ENCODE measurements at places on chromosomes 2 and 18.

DNA sequence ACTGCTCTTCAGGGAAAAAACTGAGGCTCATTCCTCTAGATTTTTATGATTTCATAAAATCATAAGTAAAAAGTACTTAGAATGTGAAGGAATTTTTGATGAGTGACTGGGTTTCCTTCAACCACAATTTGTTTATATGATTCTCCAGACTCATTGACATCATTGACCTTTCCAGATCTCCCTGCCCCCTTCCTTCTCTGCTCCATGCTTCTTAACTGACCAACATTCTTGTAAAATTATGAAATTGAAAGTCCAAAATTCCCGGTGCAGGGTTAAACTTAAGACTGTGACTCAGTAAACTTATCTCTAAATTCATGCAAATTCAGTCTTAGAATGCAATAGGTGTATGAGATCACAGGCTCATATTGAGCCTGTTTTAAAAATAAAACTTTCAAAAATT lies 648.9 kb downstream of the TDRD15 start:
- DNase-seq, result no peak

GRCh38 chr2:205996161-205996560 lies 89.8 kb downstream of the INO80D start:
- no peak for DNase-seq

GRCh38 chr2:207088276-207088675 lies 77.5 kb downstream of the KLF7 start:
- DNase-seq, result no peak

- no peak for DNase-seq
These were observed 37.5 kb upstream of the ACSL3 start for GRCh38 chr2:222823183-222823930.

GRCh38 chr2:135299658-135300244 lies 231.3 kb downstream of the ZRANB3 start:
- no peak for DNase-seq

- no peak for DNase-seq
These were observed 37.0 kb downstream of the MARCHF4 start for GRCh38 chr2:216335252-216335651.

- DNase-seq, result no peak
These were observed 211.9 kb downstream of the RBM43 start for GRCh38 chr2:151049746-151050145.

GRCh38 chr2:131030478-131030971 lies 62.7 kb downstream of the FAM168B start:
- DNase-seq, result no peak

DNA sequence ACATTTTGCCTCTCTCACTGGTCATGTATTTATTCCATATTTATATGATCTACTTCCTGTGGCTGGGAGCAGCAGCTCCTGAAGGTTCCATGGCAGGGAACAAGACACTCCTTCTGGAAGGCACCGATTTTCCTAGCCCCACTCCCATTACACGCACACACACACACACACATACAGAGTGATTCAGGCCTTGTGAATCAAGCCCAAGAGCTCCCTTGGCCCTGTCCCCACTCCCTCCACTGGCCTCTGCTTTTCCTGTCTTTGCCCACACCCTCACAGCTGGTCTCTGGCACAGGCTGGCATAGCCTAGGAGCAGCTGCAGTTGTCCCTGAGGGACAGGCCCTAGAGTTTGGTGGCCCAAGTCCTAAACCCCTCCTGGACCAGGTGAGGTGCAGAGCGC lies 201.7 kb downstream of the NAPG start:
- DNase-seq, result no peak

GRCh38 chr2:121002597-121002996 lies 266.9 kb downstream of the GLI2 start:
- DNase-seq, result no peak

DNA sequence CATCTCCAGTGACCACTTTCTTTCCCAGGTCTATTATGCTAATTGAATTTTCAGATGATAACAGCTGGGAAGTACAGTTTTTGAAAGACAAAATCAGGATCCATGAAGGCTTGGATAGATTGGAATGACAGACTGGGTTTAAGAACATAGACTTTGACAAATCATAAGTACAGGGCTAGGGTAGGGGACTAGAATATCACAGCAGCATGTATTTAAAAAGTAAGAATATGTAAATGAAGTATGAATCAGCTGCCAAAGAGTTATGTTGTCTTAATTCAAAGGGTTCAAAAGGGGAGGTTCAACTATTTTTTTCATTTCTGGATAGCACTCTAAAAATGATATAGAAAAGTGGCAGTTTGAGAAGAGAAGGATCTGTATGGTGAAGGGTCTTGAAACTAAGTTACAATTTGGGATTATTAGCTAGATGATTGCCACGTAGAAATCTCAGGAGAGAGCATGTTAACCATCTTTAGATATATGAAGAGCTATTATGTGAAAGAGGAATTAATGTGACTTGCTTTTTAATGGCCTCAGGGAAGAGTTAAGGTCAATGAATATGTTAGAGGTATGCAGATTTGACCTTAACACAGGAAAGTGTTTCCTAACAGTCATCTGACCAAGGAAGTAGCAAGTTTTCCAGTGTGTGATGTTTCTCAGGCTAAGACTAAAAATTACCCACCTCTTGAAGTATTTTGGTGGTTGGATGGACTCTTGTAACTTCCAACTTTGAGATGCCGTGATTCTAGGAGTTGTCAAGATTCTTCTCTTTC lies 81.7 kb downstream of the TMEM185B start:
- DNase-seq, result no peak

DNA sequence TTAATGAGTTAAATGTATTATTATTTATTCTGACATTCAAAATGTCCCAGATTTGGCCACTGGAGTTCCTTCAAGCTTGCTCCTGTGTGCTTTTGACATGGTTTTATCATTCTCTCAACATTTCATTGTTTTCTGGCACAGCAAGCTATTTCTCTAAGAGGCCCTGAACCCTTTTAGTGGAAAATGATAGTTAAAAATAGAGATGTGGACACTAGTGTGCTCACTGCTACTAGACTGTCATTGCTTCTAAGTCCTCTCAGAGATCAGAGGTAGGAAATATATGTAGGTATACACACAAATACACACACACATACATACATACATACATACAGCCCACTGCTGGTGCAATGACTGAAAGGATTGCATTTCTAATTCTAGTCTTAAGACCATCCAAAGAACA lies 25.5 kb downstream of the WDPCP start:
- DNase-seq, result no peak

DNA sequence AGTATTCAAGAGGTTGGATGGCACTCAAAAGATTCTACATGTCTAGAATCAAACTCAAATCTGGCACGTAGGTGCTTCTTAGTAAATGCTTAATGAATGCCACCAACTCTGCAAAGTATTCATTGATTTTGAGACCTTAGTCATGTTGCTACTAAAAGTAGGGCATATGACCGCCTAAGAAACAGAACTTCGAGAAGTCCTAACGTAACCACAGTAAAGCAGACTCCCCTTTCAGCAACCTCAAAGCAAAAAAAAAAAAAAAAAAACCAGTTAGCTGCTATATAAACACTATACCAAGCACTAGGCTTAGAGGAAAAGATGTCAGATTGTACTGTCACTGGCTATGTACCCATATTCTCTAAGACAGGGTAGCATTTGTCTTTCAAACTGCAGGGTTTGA lies 33.9 kb downstream of the PTCD3 start:
- DNase-seq, result no peak

DNA sequence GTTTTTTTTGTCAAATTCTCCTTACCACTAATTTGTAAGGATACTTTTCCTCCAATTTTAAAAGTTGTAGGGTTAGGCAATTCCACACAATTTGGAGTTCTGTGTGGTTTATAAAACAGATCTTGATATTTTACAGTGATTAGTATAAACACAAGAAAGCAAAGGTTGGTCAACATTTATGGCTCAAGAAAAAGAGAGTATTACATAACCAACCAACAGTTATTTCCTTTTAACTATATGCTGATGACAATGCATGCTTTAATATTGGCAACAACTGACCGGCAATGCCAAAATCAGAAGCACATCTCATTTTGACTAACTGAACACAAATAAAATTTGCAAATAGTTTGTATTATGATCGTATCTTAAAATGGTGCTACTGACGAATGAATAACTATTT lies 137.2 kb downstream of the CDH2 start:
- no peak for DNase-seq

- DNase-seq, result no peak
These were observed 320.7 kb downstream of the SLC8A1 start for GRCh38 chr2:40131081-40131704.

DNA sequence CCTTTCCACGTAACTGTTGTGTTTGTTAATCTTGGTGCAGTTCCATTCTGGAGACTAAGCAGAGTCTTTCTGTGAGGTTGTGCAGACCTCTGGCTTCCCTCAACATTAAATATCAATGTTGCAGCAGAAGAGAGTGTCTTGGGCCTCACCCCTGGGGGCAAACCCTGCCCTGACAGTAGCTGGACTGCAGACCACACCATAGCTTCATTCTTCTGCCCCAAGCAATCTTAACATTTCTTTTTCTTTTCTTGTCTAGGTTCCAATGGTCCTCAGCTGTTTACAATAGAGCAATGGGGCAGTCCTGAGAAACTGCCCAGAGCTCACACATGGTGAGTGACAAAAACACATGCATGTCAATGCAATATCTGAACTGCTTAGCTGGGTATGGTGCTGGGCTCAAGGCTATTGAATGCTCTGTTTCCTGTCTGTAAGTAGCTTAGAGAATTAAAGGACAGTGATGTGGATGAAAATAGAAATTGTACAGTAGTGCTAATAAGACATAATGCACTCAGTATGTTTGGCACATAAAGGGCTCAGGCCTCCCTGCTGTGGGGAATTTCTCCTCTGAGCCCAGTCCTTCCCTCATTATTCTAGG lies 237.6 kb downstream of the ALPK2 start:
- DNase-seq, result no peak

DNA sequence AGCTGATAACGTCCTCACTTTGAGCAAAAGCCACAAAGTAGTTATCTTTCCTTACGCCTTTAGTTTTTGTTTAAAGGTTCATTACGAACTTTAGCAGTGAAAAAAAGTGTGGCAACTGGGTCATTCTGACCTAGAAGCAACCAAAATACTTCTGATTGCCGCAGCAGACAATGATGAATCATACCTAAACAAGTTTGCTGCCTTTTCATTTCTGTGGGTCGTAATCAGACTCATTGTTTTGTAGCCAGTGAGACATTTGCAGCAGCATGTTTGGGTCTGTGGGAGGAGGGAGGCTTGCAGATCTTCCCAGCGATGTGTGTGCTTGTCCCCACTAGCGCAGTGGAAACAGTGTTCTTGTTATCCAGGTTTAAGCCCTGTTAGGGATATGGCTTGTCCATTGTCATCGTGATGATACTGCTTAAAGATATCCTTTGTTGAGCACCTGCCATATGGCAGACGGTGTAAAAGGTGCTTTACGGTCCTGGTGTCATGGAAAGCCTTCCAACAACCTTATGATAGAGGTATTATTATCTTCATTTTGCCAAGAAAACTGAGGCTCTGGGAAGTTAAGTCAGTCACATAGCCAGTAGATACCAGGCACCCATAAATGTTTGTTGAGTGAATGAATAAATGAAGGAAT lies 1.3 kb upstream of the GREB1 start:
- no peak for DNase-seq

- no peak for DNase-seq
These were observed 50.4 kb downstream of the C1QL2 start for GRCh38 chr2:119108186-119108585.

- DNase-seq, result no peak
These were observed 516.7 kb upstream of the HS6ST1 start for GRCh38 chr2:128835342-128835855.

DNA sequence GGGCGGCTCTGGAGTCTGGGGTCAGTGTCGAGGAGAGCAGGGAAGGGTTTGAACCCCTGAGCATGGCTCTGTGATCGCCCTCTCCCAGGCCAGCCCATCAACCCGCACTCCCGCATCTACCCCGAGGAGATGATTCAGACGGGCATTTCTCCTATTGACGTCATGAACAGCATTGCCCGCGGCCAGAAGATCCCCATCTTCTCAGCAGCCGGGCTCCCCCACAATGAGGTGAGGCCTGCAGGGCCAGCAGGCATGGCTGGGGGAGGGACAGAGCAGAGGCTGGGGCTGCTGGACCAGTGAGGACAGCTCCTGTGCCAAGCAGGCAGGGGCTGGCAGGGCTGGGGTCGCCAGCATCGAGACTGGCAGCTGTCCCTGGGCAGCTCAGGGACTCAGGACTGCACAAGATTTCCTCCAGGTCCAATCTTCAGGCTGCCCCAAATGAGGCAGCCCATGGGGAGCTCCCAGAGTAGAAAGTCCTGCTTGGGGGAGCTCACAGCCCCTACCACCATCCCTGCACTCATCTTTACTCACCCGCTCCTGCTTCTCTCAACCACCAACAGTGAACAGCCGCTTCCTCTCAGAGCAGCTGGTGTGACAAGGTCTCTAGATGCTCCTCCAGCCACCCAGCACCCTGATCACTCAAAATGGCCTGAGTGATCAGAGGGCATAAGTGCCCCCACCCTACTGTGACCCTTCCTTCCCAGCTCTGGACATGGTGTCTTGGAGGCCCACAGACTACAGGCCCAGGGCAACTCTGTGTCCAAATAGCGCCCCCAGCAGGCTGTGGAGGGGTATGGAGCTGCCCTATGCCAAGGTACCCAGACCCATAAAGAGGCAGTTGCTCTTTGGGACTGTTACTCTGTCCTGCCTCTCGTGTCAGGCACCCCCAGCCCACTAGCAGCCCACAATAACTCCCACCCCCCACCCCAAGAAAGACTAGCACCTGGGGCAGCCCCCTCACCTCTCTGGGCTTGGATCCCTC lies 18.3 kb upstream of the ANKRD53 start:
- no peak for DNase-seq

- DNase-seq, result no peak
These were observed 74.0 kb upstream of the SEC11C start for GRCh38 chr18:59065684-59066083.

DNA sequence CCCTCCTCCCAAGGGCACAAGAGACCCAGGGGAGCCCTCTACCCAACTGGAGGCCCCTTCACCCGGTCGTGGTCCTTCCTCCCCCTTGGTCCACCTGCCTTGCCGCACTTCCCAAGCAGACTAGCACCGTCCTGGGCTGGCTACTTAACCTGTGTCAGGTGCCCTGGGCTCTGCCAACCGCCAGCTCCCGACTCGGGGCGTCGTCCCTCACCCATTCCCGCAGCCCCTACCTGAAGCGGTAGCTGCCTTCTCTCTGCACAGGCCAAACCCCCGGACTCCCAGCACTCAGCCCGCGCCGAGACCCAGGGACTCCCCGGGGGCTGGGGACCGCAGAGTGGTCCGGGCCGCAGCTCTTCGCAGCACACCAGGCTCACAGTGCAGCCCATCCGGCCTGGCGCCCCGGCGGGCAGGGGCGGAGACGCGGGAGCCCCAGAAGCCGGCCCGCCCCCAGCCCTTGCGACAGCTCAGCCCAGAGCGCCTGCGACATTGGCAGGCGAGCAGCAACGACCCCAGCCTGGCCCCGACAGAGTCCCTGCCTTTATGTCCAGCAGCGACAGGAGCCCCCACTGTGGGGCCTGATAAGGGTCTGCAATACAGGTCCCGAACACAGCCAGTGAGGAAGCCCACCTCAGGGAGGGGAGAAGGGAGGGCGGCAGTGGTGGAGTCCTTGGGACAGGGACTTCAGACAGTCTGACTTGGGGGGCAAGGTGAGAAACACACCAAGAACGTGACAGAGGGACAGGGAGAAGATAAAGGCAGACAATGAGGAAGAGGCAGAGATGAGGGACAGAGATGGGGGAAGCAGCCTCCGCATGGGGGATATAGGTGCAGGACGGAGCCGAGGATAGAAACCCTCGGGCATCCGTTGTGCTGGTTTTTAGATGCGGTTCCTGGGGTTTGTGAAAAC lies 31.0 kb upstream of the TNS1 start:
- no peak for DNase-seq

GRCh38 chr2:151325581-151326095 lies 31.8 kb upstream of the TNFAIP6 start:
- no peak for DNase-seq

GRCh38 chr2:210456571-210456970 lies 20.0 kb downstream of the LANCL1 start:
- DNase-seq, result no peak
